Activated naive CD4-positive, alpha-beta T cell treated with anti-CD3 and anti-CD28 coated beads for 36 hours (primary cell): ENCODE measurements at places on chromosomes 6 and 20. TPM values are rescaled to one million over a fixed set of nuclear protein-coding genes. Genes with fewer than 3 reads are reported as not detected.

The SPATA2 gene
- 7.3 TPM for total RNA-seq

The KIF25 gene
- not detected for total RNA-seq

The BMP2 gene
- not detected for total RNA-seq

- H3K4me1 ChIP-seq = no peaks in the 10 kb centered on the region
- no peak overlapping the region for H3K27ac ChIP-seq
Measured at GRCh38 chr6:119830069-119830468, 480.5 kb upstream of the MAN1A1 start.

DNA sequence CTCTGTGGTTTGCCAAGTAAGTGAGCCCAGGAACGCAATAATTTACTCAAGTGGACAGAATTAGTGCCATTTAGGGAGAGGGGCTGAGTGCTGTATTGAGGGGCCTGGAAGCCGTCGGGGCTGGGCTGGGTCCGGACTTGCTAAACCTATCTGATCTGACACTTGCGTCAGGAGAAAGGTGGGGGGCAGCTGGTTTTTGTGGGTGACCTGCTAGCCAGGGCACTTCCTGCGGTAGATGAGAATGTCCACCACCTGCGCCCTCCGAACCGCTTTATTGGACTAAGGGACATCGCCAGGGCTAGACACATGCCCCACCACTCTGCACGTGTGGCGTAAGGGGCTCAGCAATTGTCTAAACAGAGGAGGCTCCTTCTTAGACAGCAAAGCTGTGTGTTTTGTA, 139.1 kb downstream of the CDH4 start:
- no peak overlapping the region for H3K27ac ChIP-seq
- H3K4me3 ChIP-seq = no peak overlapping the region
- peaks cover 16% of the 10 kb centered on the region for H3K27me3 ChIP-seq
- no peaks in the 10 kb centered on the region for H3K4me1 ChIP-seq
- no peaks in the 10 kb centered on the region for H3K36me3 ChIP-seq
- no peak for DNase-seq

DNA sequence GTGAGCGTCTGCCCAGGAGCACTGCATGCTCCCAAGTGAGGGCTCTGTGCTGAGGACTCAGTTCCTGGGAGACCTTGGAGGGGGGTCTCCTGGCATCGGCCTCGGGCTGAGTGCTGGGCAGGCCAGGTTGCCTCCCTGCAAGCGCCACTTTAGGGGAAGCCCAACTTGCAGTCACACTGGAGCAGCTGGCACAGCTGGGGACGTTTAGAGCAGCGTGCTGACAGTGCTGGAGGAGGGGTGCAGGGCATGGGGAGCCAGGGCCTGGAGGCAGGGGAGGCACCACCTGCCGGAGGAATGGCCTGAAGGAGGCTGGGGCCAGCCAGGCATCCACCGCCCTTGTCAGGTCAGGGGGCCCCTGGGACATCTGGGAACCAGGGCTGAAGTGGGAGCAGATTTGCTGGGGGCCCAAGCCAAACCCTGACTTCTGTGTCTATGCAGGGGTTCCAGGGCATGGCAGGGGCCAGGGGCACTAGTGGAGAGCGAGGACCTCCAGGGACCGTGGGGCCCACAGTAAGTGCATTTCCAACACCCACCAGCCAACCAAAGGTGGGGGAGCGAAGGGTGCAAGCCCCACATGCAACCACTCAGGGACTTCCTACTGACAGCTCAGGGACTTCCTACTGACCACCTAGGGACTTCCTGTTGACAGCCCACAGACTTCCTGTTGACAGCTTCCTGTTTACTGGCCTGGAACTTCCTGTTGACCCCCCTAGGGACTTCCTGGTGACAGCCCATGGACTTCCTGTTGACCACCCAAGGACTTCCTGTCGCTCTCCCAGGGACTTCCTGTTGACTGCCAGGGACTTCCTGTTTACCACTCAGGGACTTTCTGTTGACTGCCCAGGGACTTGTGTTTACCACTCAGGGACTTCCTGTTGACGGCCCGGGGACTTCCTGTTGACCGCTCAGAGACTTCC, 33.6 kb downstream of the COL20A1 start:
- H3K27me3 ChIP-seq = peaks cover 3% of the 10 kb centered on the region
- DNase-seq = no peak
- peaks cover 5% of the 10 kb centered on the region for H3K4me1 ChIP-seq
- no peak overlapping the region for H3K4me3 ChIP-seq

GRCh38 chr6:39951191-39951590, 16.9 kb upstream of the MOCS1 start:
- H3K4me3 ChIP-seq = no peak overlapping the region
- H3K4me1 ChIP-seq = no peaks in the 10 kb centered on the region
- H3K27ac ChIP-seq = no peak overlapping the region
- H3K36me3 ChIP-seq = no peaks in the 10 kb centered on the region
- DNase-seq = no peak
